ENCODE measurements at places on chromosomes 11 and 22.

DNA sequence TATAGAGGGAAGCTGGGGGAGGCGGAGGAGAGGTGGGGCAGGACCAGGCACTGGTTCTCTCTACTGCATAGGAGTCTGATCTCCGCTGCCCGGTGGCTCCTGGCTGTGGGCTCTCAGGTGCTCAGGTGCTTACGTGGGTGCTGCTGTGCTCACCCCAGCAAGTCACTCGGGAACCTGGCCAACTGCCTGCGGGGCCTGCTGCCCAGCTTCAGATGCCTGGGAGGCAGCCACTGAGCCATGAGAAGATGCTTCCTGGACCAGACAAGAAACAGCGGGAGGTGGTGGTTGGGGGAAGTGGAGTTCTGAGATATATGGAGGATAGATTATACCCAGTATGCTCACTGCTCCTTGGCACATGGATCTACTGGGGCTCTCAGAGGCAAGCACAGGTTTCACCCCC lies 1303.4 kb downstream of the TBC1D22A start:
- no peak for DNase-seq

DNA sequence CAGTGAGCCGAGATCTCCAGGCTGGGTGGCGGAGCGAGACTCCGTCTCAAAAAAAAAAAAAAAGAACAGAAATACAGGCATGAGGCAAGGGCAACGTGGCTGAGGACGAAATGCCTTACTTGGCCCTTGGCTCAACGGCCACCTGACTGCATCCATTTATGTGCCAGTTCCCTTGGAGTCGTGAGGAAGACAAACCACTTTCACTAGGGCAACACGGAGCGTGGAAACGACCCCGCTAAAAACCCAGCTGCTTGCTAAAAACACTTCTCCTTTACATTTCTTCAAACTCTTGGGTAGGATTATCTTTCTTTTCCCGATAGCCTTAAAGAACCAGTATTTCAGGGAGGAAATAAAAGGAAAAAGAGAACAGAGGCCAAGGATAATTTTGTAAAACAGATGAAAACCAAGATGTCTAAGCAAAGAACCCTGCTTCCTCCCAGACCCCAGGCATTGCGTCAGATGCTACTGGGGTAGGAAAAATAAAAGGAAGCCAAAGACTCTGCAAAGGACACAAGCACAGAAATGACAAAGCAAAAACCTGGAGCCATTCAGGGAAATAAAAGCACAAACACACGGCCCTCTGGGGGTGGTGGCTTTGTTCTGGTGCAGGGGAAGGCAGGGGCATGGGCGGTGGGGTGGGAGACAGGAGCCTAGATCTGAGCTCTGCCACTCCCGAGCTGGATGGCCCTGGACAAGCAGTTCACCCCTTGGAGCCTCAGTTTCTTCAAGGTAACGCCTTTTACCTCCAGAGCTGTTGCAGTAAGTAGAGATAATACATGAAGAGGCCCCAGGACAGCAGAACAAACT lies 37.0 kb downstream of the PC start:
- no peak for DNase-seq

DNA sequence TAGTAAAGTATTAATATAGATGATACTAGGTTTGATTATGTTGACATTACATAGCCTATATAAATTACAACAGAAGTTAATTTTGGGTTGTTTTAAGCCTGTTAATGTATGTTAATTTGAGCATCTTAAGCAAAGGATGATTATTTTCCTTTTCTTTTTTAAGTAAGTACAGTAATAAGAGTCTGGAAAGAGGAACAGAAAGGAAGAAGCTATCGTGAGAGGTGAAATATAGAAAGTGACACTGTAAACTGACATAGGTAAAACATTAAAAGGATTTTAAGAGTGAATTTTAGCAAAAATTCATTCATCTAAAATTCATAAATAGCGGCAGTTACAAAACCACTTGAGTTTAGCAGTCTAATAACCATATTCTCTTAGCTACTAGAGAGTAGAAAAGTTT lies 45.5 kb downstream of the FAR1 start:
- no peak for DNase-seq

GRCh38 chr11:102196351-102196750 lies 86.1 kb downstream of the YAP1 start:
- DNase-seq = no peak

DNA sequence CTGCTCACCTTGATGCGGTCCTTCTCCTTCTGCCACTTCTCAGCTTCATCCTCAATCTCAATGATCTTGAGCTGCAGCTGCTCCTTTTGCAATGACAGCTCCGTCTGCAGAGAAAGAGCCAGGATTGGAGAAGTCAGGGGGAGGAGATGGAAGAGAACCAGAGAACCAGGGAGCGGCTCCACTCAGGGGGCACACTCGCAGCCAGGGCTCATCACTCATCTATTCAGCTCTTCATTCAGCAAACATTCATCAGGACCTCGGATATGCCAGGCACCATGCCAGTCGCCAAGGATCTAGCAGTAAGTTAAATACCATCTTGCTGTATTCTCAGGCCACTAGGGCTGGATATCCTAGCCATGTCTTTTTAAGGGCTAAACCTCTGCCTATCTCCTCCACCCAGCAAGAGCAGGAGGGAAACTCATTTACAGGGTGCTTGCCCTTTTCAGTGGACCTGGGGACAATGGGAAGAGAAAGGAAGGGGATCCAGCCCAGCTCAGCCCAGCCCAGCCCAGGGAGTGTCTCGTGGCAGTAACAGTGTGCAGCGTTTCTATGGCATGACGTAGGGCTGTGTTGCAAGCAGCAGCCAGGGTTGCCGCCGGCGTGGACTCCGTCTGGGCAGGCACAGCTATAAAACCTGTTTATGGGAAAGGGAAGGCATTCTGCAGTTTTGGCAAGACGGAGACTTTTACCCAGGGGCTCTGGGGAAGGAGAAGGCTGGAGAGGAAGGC lies 9.4 kb downstream of the TRIM29 start:
- peak; percentile 65 for DNase-seq

DNA sequence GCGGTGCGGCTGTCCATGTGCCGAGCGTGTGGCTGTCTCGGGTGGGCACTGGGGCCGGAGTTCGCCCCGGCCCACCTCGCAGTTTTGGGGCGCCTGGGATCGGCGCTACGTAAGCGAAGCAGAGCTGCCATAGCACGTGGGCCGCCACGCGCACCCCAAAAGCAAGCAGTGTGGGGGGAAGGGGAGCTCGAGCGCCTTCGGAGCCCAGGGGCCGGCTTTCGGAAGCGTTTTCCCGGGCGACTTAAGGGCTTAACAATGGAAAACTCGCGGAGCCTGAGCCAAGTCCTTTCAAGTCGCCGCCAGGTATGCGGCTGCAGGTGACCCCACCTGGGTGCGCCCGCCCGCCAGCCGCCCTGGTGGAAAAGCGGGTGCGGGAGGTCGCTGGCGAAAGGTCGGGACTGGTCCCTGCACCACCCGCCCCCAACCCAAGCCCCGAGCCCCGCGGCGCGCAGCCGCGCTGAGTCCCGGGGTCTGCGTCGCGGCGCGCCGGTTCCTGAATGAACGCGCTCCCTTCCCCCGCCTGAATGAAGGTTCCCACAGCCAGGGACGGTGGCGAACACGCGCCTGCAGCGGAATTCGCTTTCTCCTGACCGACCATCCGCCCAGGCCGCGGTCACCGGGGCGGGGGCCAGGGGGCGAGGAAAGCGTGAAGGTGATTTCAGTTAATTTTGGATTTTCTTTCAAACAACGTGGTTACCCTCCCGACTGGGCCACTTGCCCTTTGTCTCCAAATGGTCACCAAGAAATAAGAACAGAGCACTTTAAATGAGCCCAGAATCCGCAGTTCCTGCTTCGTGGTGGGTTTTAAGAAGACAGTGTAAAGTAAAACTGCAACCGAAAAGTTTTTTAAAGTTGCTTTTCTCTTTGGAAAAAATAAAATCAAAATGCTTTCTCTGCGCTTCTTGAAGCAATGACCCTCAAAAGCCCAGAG lies 2.8 kb upstream of the CCND1 start:
- no peak for DNase-seq

- no peak for DNase-seq
Measured at GRCh38 chr22:19868773-19869471, 14.2 kb upstream of the GNB1L start.

- no peak for DNase-seq
Measured at GRCh38 chr11:101466352-101466751, 117.5 kb downstream of the TRPC6 start.

DNA sequence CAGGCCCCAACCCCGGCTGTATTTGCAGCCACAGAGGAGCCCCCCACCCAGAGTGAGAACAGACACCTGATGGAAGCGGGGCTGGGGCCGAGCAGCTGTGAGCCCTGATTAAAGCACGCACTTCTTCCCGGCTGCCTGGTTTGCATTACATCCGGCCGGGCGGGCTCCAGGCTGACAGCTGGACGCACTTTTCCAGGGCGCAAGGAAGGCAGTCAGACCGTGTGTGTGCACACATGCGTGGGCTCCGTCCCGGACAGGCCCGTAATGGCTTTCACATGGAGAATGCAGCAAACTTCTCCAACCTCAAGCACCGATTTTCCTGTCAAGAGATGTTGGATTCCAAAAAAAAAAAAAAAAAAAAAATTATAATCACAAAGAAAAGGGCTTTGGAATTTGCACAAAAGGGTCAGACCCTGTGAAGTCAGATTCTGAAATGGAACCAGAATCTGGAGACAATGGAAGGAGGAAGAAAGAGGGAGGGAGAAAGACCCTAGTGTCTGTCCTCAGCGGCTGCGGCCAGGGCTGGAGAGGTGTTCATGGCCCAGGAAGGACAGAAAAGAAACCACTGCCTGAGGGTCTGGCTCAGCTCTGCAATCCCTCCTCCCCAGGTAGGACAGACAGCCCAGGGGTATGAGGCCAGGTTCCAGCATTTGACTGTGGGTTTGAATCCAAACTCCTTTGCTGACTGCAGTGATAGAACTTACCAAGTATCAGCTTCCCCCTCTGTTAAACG lies 365.5 kb downstream of the MN1 start:
- DNase-seq = peak; percentile 44

GRCh38 chr11:118202599-118203422 lies 22.0 kb downstream of the JAML start:
- no peak for DNase-seq

GRCh38 chr22:27105142-27106025 lies 448.0 kb downstream of the MIAT start:
- DNase-seq = peak; percentile 76

GRCh38 chr22:24601217-24602104 lies 1.5 kb upstream of the GGT1 start:
- DNase-seq = no peak

DNA sequence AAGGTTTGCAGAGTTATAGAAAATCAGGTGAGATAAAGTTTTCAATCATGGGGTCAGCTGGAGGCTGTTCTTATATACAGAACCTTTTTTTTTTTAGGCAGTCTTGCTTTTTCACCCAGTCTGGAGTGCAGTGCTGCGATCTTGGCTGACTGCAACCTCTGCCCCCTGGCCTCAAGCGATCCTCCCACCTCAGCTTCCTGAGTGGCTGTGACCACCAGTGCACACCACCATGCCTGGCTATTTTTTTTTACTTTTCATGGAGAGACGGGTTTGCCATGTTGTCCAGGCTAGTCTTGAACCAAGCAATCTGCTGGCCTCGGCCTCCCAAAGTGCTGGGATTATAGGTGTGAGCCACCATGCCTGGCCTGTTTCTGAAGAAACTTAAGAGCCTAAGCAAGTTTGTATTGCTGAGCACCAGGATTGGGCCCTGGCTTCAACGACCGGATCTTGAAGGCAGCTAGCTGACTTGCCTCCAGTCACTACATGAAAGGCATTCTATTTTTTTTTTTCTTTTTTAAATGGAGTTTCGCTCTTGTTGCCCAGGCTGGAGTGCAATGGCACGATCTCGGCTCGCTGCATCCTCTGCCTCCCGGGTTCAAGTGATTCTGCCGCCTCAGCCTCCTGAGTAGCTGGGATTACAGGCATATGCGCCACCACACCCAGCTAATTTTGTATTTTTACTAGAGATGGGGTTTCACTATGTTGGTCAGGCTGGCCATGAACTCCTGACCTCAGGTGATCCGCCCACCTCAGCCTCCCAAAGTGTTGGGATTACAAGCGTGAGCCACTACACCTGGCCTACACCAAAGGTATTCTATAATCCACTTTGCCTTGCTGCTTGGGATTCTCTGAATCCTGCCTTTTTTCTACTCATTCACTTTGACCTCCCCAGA lies 7.6 kb downstream of the XBP1 start:
- DNase-seq = no peak

DNA sequence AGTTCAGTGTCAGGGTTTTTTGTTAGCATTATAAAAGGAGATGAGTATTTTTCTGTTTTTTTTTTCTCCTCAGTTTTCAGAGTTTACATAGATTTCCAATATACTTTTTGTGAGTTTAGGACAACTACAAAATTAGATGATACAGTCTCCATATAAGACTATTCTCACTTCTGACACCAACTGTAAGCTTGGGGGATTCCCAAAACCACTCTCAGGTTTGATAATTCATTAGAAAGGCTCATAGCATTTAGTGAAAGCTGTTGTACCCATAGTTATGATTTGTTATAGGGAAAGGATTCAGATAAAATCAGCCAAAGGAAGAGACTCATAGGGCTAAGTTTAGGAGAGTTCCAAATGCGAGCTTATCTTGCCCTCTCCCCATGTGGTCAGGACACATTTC lies 24.1 kb downstream of the CUL5 start:
- no peak for DNase-seq

GRCh38 chr11:130631119-130631518 lies 182.7 kb downstream of the ADAMTS15 start:
- peak; percentile 59 for DNase-seq

DNA sequence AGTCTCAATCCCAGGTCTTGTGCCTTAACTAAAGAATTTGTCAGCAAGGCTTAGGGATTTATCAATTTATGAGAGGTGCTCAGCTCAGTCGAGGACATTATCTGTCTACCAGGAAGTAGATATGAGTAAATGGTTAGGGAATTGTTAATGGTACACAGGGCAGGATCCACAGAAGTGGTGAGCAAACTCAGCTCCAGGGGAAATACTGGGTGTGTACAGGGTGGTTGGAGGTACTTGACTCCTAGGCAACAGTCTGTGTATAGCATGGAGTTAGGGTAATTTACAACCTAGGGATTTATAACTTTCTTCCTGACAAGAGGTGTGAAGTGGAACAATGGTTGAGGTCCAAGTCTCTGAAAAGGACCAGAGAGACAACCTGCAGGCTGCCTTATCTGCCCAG lies 123.4 kb upstream of the OR9Q1 start:
- no peak for DNase-seq

DNA sequence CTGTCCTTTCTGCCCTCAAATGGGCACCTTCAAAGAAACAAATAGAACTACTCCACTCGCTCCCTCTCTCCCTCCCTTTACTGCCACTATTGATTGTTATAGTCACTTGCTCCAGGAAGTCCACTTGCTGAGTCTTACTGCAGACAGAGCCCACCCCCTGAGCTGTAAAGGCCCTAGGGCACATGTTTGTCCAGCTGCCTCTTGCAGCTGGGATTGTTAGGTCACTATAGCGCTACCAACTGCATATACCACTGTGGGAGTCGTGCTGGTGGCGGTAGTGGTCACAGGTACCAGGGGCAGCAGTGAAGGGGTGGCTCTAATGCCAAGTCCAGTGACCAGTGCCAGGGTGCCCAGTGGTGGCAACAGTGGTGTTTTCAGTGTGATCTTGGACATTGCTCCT lies 4.4 kb upstream of the SREBF2 start:
- no peak for DNase-seq

Data from GM04504 (cell line).